Suppressor macrophage treated with lipopolysaccharide for 4 hours (primary cell): ENCODE measurements at places on chromosomes 5 and 9.
A peak's percentile ranks its signal among the peaks of the same experiment; 100 is the strongest.

GRCh38 chr9:124215368-124215910 is 42.3 kb upstream of the NEK6 start:
- DNase-seq, result no peak

- no peak for DNase-seq
Measured at GRCh38 chr5:170635706-170636105, 131.9 kb downstream of the KCNIP1 start.

DNA sequence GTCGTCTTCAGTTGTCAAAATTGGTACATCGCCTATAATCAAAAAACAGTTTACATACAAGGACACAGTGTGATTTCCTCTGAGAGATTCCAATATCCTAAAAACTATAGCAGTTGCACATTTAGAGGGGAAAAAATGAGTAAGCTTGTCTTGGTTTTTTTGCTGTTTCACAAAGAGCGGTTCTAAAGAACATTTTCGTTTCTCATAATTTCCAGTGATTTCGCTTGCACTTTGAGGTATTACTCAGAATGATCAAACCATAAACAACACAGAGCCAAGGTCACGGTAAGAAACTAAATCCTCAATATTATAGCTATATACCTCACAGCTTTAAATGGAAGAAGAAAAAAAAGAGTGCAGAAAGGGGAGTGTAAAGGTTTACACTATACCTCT is 861 bp downstream of the MTX3 start:
- DNase-seq, result peak; percentile 21

- no peak for DNase-seq
Measured at GRCh38 chr9:68822596-68823165, 117.6 kb downstream of the PIP5K1B start.

DNA sequence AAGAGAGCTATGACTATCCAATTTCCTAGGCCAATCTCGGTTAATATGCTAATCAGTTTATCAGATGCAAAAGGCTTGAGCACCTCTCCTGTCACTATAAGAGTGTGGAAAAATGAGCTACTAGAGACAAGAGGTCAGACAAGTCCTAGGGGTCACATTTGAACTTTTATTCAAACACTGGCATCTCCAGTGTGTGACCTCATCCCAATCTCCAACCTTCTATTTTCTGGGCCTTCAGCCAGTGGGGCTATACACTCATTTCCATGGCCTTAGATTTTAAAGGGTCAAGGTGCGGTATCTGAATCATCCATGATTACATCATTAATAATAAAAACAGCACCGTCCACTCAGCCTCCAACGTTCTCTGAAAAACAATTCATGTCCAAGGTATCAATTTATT is 139.6 kb upstream of the LRRTM2 start:
- no peak for DNase-seq

GRCh38 chr9:16535555-16535954 is 334.9 kb downstream of the BNC2 start:
- DNase-seq, result no peak

- DNase-seq, result no peak
Measured at GRCh38 chr5:16490911-16491310, 25.3 kb upstream of the ZNF622 start.

DNA sequence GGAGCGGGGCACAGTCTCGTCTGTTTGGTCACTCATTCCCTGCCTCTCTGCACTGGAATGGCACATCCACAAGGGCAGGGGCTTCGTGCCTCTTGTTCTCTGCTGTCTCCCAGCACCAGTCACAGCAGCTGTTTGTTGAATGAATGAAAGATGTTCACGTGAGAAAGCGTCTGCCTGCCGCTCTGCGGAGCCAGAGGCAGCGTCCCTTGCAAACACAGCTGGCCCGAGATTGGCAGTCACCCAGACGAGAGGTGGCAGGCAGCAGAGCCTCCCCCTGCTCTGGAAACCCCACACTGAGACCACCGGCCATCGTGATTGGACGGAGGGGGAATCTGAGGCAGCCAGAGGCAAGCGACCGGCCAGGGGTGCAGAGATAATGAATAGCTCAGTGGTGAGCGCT is 6.0 kb upstream of the FAM163B start:
- DNase-seq, result no peak

DNA sequence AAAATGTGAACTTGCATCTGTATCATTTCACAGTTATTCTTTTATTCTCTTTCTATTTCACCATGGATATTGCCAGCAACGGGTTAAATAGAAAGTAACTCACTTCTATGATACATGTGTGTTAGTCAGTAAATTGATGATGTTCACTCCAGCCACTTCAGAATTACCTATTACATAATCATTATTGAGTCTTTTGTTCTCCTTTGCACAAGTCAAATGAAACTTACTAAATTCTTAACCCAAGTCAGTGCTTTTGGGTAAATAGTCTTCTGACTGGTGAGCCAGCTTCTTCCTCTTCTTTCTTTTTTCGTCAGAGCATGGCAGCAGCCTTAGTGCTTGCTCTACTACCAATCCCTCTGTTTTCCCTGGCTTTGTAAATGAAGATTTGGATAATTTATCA is 344.3 kb downstream of the RAB3C start:
- peak; percentile 65 for DNase-seq

- DNase-seq, result no peak
Measured at GRCh38 chr5:76325876-76326491, 77.1 kb upstream of the IQGAP2 start.

DNA sequence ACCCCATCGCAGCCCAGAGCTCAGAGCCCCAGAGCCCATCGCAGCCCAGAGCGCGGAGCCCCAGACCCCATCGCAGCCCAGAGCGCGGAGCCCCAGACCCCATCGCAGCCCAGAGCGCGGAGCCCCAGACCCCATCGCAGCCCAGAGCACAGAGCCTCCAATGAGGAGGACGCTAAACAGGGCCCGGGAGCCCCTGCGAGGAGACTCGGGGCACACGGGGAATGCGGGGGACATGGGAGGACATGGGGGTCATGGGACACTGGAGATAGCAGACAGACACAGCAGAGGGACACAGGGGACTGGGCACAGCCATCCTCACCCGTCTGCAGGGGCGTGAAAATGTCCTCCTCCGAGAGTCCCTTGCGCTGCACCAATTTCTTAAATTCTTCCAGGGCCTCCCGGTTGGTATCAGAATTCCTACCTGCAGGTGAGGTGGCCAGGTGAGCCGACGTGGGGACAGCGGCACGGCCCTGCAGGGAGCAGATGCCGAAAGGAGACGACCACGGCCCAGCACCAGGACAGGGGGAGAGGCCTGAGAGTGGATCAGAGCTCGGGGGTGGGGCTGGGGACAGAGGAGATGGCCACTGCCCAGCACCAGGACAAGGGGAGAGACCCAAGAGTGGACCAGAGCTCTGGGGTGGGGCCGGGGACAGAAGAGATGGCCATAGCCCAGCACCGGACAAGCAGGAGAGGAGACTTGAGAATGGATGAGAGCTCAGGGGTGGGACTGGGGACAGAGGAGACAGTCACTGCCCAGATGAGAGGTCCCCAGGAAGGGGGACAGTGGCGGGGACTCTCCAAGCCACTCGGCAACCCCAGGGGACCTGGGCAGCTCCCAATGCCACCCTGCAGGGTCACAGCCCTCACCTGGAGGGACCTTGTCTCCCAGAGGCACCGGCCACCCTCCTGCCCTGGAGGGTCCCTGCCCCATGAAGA is 2.8 kb downstream of the OBP2B start:
- no peak for DNase-seq

GRCh38 chr5:92886751-92887150 is 694.3 kb downstream of the NR2F1-AS1 start:
- no peak for DNase-seq

- no peak for DNase-seq
Measured at GRCh38 chr5:159453209-159453608, 122.9 kb upstream of the IL12B start.

DNA sequence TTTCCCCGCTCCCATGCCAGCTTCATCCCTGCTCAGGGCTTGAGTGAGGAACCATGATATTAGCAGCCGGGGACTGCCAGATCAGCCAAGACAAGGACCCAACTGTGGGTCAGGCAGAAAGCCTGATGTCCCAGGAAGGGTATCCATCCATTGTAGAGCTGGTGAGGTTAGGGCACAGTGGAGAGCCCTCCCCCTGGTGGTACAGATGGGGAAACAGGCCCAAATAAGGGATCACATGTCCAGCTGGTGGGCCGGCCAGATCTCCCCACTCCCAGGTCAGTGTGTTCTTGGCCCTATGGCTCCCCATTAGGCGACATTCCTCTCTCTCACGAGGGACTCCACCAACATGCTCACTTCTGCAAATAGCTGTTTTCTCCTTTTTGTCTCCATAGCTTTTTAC is 9.0 kb downstream of the CDX1 start:
- peak; percentile 49 for DNase-seq

GRCh38 chr5:148221508-148221907 is 16.8 kb upstream of the MARCOL start:
- DNase-seq, result no peak

DNA sequence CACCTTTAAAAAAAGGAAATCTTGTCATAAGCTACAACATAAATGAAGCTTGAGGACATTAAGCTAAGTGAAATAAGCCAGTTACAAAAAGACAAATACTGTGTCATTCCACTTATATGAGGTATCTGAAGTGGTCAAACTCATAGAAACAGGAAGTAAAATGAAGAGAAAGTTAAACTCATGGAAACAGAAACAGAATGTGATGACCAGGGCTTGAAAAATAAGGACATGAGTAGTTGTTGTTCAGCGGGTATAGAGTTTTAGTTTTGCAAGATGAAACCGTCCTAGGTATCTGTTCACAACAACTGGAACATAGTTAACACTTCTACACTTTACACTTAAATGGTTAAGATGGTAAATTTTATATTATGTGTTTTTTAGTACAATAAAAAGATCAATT is 47.8 kb upstream of the SLC1A3 start:
- peak; percentile 68 for DNase-seq

DNA sequence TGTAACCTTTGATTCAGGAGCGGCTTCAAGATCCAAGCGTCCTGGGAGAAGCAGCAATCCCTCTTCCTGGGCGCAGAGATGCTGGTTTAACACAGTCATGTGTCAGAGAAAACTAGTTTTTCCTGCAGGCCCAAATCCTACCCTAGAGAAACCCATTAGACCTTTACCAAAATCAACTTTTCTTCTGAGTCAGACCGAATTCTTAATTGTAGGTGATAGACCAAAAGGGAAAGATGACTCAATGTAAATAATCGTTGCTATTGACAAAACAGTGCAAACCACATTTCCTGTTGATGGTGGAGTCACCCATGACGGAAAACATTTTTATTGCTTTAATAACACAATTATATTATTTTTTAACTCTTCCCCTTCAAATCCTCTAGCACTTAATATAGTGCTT is 40.1 kb downstream of the SLC1A1 start:
- DNase-seq, result no peak

DNA sequence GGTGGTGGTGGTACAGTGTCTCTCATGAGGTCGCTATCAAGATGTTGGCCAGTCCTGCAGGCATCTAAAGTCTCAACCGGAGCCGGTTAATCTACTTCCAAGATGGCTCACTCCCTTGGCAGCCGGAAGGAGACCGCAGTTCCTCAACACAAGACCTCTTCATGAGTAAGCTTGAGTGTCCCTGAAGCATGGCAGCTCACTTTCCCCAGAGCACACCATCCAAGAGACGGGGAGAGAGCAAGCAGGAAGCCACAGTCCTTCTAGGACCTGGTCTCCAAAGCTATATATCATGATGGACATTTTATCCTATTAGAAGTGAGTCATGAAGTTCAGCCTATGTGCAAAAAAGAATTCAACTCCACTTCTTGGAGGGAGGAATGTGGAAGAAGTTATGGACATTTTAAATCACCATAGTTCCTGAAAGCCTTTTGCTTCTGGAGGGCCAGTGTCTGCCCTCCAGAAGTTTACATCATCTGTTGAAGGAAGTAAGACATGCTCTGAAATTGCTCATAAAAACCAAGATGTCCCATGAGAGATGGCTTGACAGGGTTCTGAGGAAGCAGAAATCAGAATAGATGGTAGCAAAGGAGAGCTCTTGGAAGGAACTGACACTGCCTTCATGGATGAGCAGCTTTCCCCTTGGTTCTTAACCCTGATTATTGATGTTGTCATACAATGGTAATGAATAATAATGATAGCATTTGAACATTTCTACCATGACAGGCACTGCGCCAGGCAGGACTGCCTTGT is 21.3 kb downstream of the GALNT10 start:
- DNase-seq, result peak; percentile 4

DNA sequence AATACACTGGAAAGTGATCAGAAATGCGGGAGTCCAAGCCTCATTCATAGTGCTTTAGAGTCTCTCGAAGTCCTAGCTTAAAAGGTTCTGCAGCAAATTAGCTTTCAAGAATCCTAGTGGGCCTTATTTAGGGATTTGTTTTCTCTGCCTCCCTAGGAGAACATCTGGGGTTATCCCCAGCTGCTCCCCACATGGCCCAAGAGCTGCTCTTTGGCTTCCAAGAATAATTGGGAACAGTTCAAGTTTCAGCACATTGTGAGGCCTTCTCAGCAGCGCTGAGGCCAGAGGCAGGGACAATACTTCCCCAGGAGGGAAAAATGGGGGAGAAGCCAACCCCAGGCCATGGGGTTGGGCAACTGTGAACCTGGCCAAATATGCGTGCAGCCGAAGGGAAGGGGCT is 108.7 kb downstream of the LIFR start:
- no peak for DNase-seq

GRCh38 chr9:125922854-125923253 is 175.7 kb downstream of the PBX3 start:
- DNase-seq, result no peak

GRCh38 chr5:165630261-165630778 is 2124.9 kb downstream of the MAT2B start:
- DNase-seq, result peak; percentile 65

DNA sequence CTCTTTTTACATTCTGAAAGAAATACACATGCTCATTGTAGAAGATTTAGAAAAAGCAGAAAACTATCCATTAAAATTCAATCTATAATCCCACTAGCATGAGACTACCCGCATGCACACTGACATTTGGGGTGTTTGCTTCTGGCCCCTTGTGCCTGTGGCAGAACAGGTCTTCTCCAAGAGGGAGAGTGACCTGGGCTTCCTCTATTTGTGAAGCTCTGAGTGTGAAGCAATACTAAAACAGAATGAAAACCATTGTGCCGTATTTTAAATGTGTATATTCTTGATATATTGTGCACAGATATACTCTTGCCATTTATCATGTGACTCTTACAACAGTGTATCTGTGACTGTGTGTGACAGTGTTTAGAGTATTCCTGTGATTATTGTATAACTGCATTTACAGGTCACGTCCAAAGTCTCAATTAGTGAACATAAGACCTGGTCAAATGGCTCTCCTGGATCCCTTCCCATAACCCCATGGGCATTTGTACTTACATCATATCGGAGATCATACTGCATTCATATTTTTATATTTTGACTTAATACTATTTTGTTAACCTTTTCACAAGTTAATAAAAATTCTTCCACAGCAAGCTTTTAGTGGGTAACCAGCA is 14.7 kb upstream of the CPEB4 start:
- DNase-seq, result peak; percentile 46
